SK-N-SH treated with all-trans-retinoic acid at 6 μM for 48 hours (cell line): ENCODE measurements at places on chromosomes 2 and 18.

DNA sequence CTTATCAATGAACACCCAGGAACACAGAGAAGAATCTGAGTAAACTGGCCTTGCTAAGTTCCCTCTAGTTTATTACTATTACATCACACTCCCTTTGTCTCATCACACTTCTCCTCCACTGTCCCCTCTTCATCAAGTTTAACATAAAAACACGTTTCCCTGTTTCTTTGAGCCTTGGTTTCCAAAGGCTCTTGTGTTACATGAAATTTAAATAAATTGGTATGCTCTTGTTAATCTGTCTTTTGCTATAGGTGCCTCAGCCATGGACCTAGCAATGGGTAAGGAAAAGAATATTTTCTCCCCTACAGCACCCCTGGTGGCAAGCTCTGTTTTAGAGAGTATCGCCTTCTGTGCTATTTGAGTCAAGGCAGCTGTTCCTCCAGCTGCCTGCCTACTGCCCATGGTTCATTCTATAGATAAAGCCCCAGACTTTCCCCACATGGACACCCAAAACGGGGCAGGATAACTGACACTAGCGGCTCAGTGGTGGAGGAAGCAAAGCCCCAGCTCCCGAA lies 31.8 kb downstream of the TGIF1 start:
- peak; percentile 92 for ATAC-seq

DNA sequence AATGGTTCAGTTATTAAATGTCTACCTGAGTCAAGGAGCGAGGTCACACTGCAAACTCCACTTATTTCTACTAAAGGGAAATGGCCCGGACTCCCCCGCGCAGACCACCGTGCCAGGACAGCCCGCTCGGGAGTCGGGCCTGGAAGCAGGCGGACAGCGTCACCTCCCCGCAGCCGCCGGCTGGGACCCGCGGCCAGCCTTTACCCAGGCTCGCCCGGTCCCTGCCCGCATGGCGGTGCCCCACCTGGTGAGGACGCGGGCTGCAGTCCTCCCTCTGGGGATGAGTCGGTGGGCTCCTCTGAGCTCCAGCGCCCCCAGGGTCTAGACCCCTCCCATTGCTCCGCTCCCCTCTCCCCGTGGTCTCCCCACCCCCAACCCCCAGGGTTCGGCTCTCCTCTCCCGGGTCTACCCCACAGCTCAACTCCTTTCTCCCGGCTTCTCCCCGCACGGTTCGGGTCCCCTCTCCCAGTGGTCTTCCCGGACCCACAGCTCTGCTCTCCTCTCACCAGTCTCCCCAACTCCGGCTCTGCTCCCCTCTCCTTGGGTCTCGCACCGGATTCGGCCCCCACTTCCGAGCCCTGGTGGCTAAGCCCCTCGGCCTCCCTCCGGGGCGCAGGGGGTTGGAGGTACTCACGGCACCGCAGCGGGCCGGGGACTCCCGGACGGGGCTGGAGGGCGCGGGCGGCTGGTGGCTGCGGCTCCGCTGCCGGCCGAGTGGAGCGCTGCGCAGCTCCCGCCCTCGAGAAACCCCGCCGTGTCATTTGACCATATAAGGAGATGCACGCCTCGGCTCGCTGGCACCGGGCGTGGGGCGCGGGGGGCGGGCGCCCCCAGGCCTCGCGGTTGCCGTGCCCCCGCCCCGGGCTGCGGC lies at the start of gene FHL2:
FHL2 (minus strand) TSS at position 716 of the 871 bp plus-strand sequence. CDS start 12,535 bp downstream, outside the sequence.
- peak; percentile 93 for ATAC-seq

DNA sequence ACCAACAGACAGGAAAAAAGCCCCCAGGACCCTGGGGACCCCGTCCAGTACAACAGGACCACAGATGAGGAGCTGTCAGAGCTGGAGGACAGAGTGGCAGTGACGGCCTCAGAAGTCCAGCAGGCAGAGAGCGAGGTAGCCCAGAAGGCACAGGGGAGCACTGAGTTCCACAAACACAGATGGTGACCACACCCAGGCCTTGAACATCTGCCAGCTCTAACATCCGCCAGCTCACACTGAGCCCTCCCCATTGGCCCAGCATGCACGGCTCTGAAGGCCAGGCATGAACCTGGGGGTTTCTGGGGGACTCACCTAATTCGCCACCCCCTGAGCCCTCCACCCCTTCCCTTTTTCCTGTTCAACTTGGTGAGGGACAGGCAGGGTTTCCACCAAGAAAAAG lies 25.6 kb upstream of the PRLH start:
- ATAC-seq: peak; percentile 48

DNA sequence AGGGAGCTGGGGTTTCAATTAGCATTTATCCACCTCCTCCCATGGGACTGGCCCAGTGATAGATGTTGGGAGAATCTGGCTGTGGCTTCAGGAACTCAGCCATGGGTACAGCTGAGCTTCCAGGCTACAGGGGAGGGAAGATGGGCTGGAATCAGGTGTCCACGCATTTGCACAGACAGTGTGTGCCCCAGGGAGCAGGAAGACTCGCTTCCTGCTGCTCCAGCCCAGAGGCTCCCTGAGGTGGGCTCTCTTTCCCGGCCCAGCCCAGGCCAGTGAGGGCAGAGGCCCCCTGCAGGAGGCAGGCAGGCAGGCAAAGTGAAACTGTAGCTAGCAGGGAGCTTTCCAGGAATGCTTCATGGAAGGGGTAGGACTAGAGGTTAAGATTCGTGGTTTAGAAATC lies 28.7 kb downstream of the DYSF start:
- ATAC-seq: no peak

DNA sequence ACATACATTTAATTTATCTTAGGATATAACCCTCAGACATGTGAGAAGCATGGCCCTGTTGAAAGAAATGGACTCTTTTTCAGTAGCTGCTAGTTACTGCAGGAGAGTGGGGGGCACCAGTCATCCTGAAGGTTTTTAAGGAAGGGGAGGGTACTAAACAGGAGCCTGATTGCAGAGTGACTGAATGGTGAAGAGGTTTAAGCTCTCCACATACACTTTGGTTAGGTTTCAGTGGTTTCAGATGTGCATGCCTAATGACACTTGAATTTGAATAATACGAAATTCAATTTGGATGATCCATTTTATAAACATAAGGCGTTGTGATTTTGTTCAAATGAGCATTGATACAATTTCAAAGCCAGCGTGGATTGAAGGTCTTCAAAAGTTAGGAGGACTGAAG lies 10.9 kb upstream of the FAM237A start:
- no peak for ATAC-seq

DNA sequence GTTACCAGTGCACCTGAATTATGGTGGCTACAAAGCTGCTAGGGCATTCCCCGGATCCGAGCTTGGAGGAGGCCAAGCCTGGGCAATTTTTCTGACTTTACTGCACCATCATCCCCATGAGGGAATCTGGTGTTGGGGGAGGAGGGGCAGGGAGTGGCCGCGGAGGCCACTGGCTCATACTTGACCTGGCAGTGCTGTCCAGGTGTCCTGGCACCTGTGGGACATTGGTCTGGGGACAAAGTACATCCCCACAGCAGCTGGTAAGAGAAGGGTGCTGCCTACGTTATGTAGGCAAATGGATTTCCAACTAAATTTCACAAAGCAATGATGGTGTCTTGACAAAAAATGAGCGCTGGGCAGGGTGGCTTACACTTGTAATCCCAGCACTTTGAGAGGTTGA lies 48.3 kb downstream of the KLHL29 start:
- no peak for ATAC-seq

GRCh38 chr2:34997779-34998178 lies 1357.8 kb upstream of the CRIM1 start:
- no peak for ATAC-seq

- ATAC-seq: peak; percentile 59; the same call in 2 of the 3 replicates
These were observed 92.6 kb upstream of the FAM117B start for GRCh38 chr2:202542142-202542541.

- ATAC-seq: no peak
These were observed 198.8 kb upstream of the TCF4 start for GRCh38 chr18:55786651-55787272.
